ENCODE measurements at places on chromosomes 16 and 17. TPM values are rescaled to one million over a fixed set of nuclear protein-coding genes. Genes with fewer than 3 reads are reported as not detected.

Gene C17orf67
- polyA plus RNA-seq: 1.4 TPM

Gene MFSD6L
- polyA plus RNA-seq: 4.8 TPM

Gene TPSD1
- 0.32 TPM for polyA plus RNA-seq

Gene MYH13
- polyA plus RNA-seq: 0.20 TPM

Gene KRT36
- not detected for polyA plus RNA-seq

Gene CA7
- 0.61 TPM for polyA plus RNA-seq

Gene PPP1R1B
- 13.6 TPM for polyA plus RNA-seq

Gene PRSS22
- 13.1 TPM for polyA plus RNA-seq

Gene CYB5B
- 133 TPM for polyA plus RNA-seq

Gene SCN4A
- polyA plus RNA-seq: 0.71 TPM

Gene GLIS2
- polyA plus RNA-seq: 46.2 TPM

Gene KRT38
- polyA plus RNA-seq: not detected

Gene MT1A
- not detected for polyA plus RNA-seq

Gene IGSF6
- polyA plus RNA-seq: 7.9 TPM

Gene CCL14
- polyA plus RNA-seq: 23.1 TPM

Gene KCNAB3
- 13.0 TPM for polyA plus RNA-seq

Gene TERB1
- not detected for polyA plus RNA-seq

Gene CHTF18
- 34.3 TPM for polyA plus RNA-seq

Gene PLLP
- polyA plus RNA-seq: 26.6 TPM

Gene VTN
- 20.4 TPM for polyA plus RNA-seq

Gene TEKT5
- polyA plus RNA-seq: 0.29 TPM

Gene MAPK8IP3
- polyA plus RNA-seq: 55.4 TPM

Gene CFAP52
- polyA plus RNA-seq: 4.1 TPM

Gene WRAP53
- polyA plus RNA-seq: 17.0 TPM

Gene TMEM204
- polyA plus RNA-seq: 25.8 TPM

Gene ACAP1
- polyA plus RNA-seq: 9.8 TPM

Gene PIPOX
- polyA plus RNA-seq: 11.9 TPM

Gene TPPP3
- 69.9 TPM for polyA plus RNA-seq

Gene OTOA
- 0.14 TPM for polyA plus RNA-seq

Gene CIITA
- 3.6 TPM for polyA plus RNA-seq

Gene UMOD
- polyA plus RNA-seq: 152 TPM

Gene PLA2G10
- polyA plus RNA-seq: 1.2 TPM

Gene FMNL1
- polyA plus RNA-seq: 5.4 TPM

Gene KIF19
- 0.22 TPM for polyA plus RNA-seq

Gene FBXO39
- not detected for polyA plus RNA-seq

Gene ZFHX3
- polyA plus RNA-seq: 24.2 TPM

Gene ZNF205
- 16.2 TPM for polyA plus RNA-seq

Gene TMEM114
- 0.21 TPM for polyA plus RNA-seq

Gene DBNDD1
- polyA plus RNA-seq: 15.4 TPM

Gene EFNB3
- 29.1 TPM for polyA plus RNA-seq

Gene RTN4RL1
- 1.9 TPM for polyA plus RNA-seq

Gene TNFRSF17
- polyA plus RNA-seq: not detected

Gene CTRB2
- not detected for polyA plus RNA-seq

Gene SLFN12L
- polyA plus RNA-seq: 0.11 TPM

Gene CTRL
- 10.3 TPM for polyA plus RNA-seq

Gene HS3ST2
- polyA plus RNA-seq: 0.19 TPM

Gene NAT9
- 54.0 TPM for polyA plus RNA-seq

Gene KRTAP4-16
- not detected for polyA plus RNA-seq

Gene RPRML
- polyA plus RNA-seq: 0.21 TPM

Gene CBFA2T3
- polyA plus RNA-seq: 3.1 TPM
